ENCODE measurements at places on chromosomes 16 and 17. TPM values are rescaled to one million over a fixed set of nuclear protein-coding genes. Genes with fewer than 3 reads are reported as not detected.

GRCh38 chr17:74430385-74430705 lies 1.5 kb upstream of the GPRC5C start:
- no peaks in the 10 kb centered on the region for H3K27me3 ChIP-seq
- H3K4me1 ChIP-seq = peaks cover 27% of the 10 kb centered on the region
- DNase-seq = no peak
- peak overlapping the region; percentile 87 for H3K27ac ChIP-seq
- peak overlapping the region; percentile 71 for H3K4me3 ChIP-seq

- DNase-seq = no peak
- H3K27ac ChIP-seq = no peak overlapping the region
- H3K36me3 ChIP-seq = no peaks in the 10 kb centered on the region
- H3K27me3 ChIP-seq = no peaks in the 10 kb centered on the region
- H3K4me3 ChIP-seq = no peak overlapping the region
Observed at GRCh38 chr17:48139944-48140343, 32.4 kb downstream of the SNX11 start.

DNA sequence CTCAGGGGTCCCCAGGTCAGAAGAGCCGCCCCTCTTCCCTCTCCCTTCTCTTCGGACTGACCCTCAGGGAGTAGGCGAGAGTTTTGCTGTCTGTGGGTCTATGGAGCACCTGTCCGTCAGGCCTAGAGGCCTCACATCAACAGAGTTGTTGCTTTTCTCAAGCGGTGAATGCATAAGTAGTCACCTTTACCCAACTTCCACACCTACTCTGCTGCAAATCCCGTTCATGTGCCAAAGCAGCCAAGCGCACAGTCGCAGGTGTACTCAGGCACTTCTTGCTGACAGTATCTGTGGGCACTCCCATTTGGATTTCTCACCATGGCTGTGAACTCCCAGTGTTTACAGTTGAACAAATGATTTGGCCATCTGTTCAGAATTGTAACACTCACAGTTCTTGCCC lies 4.0 kb upstream of the FA2H start:
- DNase-seq = no peak
- H3K27me3 ChIP-seq = no peaks in the 10 kb centered on the region

GRCh38 chr16:64469351-64469750 lies 652.5 kb downstream of the CDH11 start:
- no peaks in the 10 kb centered on the region for H3K36me3 ChIP-seq
- no peaks in the 10 kb centered on the region for H3K4me1 ChIP-seq
- H3K27ac ChIP-seq = no peak overlapping the region
- H3K4me3 ChIP-seq = no peak overlapping the region

DNA sequence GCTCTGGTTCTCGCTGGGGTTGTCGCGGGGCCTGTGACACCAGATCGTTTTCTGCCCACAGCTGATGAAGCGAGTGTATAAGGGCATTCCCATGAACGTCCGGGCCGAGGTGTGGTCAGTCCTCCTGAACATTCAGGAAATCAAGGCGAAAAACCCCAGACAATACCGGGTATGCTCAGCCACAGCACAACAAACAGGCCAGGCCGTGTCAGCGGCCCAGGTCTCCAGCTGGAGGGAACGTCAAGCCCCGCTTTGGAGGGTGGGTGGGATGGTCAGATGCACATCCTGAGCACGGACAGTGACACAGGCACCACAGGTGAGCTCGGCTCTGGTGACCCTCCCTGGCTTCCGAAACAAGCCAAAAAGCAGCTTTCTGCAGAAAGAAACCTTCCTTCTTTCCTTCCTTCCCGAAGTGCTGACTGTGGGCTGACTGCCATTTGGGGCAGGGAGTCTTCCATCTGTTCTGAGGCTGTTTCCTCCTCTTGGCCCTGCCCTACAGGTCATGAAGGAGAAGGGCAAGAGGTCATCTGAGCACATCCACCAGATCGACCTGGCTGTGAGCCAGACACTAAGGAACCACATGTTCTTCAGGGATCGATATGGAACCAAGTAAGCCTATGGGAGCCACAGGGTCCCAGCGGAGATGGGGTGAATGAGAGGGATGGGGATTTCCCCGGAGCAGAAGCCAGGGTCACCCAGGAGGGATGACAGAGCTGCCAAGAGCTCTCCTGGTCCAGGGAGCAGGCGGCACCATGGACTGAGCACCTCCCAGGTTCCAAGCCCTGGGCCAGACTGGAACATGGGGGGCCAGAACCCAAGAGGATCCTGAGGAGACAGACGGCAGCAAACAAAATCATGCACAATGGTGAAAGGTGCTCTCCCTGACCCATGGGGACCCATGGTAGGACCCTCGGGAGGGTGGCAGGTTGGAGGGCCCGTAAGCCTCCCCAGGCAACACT lies 79.4 kb downstream of the GOSR1 start:
- H3K27ac ChIP-seq = no peak overlapping the region
- H3K4me3 ChIP-seq = no peak overlapping the region
- no peaks in the 10 kb centered on the region for H3K4me1 ChIP-seq
- H3K36me3 ChIP-seq = no peaks in the 10 kb centered on the region
- no peak for DNase-seq

DNA sequence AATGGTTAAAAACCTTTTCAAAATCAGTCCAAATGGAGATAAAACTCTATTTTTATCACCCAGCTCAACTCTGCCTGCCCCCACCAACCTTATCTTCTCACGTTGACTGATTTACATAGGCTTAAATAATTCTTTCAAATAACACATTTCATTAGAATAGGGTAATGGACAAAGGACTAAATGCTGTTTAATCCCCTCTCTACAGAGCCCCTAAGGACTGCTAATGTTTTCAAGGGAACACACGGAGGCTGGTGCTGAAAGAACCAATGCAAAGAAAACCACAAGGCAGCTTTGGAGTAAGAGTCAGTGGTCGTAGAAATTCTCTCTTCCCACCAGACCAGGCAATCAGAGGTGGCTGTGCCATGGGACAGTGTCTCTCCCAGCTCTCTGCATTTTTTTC lies 445.7 kb upstream of the MAF start:
- H3K4me1 ChIP-seq = peaks cover 51% of the 10 kb centered on the region
- DNase-seq = no peak
- H3K27me3 ChIP-seq = no peaks in the 10 kb centered on the region
- no peak overlapping the region for H3K4me3 ChIP-seq
- no peaks in the 10 kb centered on the region for H3K36me3 ChIP-seq

- H3K4me3 ChIP-seq = no peak overlapping the region
- no peaks in the 10 kb centered on the region for H3K36me3 ChIP-seq
- DNase-seq = no peak
- H3K27ac ChIP-seq = no peak overlapping the region
Observed at GRCh38 chr17:11554042-11554441, 44.2 kb upstream of the DNAH9 start.

GRCh38 chr17:19387921-19388521 lies 1.0 kb upstream of the MFAP4 start:
- no peaks in the 10 kb centered on the region for H3K27me3 ChIP-seq
- peaks cover 77% of the 10 kb centered on the region for H3K4me1 ChIP-seq
- H3K4me3 ChIP-seq = no peak overlapping the region
- no peak for DNase-seq
- H3K36me3 ChIP-seq = peaks cover 16% of the 10 kb centered on the region
- peak overlapping the region; percentile 92 for H3K27ac ChIP-seq

- DNase-seq = no peak
- peaks cover 27% of the 10 kb centered on the region for H3K36me3 ChIP-seq
- peaks cover 40% of the 10 kb centered on the region for H3K4me1 ChIP-seq
- H3K27me3 ChIP-seq = no peaks in the 10 kb centered on the region
- H3K4me3 ChIP-seq = peak overlapping the region; percentile 95
Observed at GRCh38 chr16:30761427-30761927, 385 bp downstream of the CFAP119 start.

- H3K4me3 ChIP-seq = peak overlapping the region; percentile 69
- peaks cover 22% of the 10 kb centered on the region for H3K4me1 ChIP-seq
- H3K27ac ChIP-seq = peak overlapping the region; percentile 89
- no peak for DNase-seq
- H3K36me3 ChIP-seq = no peaks in the 10 kb centered on the region
- H3K27me3 ChIP-seq = no peaks in the 10 kb centered on the region
Observed at GRCh38 chr16:67967183-67967957, 1.1 kb downstream of the SLC12A4 start.

DNA sequence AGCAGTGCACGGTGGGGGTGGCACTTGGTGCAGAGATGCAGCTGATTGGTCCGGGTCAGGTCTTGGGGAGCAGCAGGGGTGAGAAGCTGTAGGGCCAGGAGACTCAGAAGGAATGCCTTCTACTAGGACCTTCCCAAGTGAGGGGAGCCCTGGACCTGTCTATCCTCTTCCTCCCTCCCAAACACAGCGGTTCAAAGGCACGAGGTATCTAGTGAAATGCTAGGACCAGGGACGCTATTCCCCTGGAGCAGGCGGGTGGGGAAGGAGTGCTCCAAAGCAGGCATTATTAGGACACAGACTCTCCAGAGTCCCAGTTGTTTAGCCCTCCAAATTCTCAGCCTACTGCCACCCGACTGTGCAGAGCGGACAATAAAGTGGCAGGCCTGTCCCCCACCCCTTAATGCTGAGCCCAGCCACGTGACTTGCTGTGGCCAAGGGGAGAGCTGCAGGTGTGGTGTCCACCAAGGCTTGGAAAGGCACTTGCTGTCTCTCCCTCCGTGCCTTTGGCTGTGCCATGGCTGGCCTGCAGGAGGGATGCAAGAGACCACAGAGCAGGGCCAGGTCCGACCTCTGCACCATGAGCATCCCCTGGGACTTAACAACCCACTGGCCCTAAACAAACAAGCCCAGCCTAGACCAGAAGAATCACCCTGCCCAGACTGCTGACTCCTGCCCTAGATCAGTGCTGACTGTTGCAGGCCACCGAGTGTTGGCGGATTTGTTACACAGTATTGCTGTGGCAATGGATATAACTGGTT lies 97.2 kb downstream of the TBC1D16 start:
- H3K27me3 ChIP-seq = peaks cover 4% of the 10 kb centered on the region
- DNase-seq = no peak
- no peak overlapping the region for H3K4me3 ChIP-seq
- no peak overlapping the region for H3K27ac ChIP-seq
- H3K36me3 ChIP-seq = no peaks in the 10 kb centered on the region

Gene LRRC37A3
- total RNA-seq = 4.2 TPM

Gene SDR42E2
- total RNA-seq = not detected

Gene SHISA9
- not detected for total RNA-seq

Gene RILP
- total RNA-seq = 12.8 TPM
